OCI-LY7 (cell line): ENCODE measurements at places on chromosomes 3 and 15.
A peak's percentile ranks its signal among the peaks of the same experiment; 100 is the strongest.

GRCh38 chr3:135860761-135861160, 104.8 kb upstream of the PPP2R3A start:
- DNase-seq, result no peak

GRCh38 chr3:185502987-185503386, 4.2 kb upstream of the TMEM41A start:
- DNase-seq, result no peak

DNA sequence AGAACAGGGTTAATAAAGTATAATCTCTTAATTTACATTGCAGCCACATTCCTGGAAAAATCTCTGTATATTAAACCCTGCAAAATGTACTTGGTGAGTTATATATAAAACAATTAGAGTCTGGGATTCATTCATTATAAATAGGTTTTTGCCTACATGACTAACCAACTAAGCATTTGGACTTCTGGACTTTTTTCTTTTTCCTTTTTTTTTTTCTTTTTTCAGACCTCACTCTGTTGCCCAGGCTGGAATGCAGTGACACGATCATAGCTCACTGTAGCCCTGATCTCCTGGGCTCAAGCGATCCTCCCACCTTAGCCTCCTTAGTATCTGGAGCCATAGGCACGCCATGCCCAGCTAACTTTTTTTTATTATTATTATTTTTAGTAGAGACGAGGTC, 4.5 kb downstream of the DNAJC13 start:
- no peak for DNase-seq

GRCh38 chr3:34419801-34420200, 621.4 kb downstream of the PDCD6IP start:
- DNase-seq, result peak; percentile 1

- no peak for DNase-seq
Observed at GRCh38 chr3:59749291-59749690, 699.5 kb upstream of the CFAP20DC start.

GRCh38 chr3:94716326-94717018, 653.6 kb downstream of the NSUN3 start:
- no peak for DNase-seq

GRCh38 chr3:125067225-125067624, 11.4 kb upstream of the HEG1 start:
- no peak for DNase-seq

DNA sequence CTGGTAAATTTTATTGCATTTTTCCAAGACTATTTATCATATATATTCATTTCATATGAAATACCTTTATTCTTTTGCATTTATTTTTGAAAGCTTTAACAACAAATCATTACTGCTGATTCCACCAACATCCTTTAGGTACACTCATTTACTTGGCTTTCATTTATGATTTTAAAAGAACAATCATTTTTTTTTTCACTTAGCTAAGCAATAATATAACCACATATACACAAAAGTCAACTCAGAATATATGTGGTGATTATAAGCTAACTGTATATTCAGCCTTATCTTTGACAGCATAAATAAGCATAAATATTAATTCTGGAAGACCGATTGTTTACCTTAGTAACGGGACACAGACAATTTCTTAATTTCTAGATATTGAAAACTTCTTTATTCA, 458.6 kb upstream of the ZNF385D start:
- DNase-seq, result no peak

- DNase-seq, result no peak
Observed at GRCh38 chr15:84824260-84825007, 7.3 kb downstream of the ALPK3 start.

DNA sequence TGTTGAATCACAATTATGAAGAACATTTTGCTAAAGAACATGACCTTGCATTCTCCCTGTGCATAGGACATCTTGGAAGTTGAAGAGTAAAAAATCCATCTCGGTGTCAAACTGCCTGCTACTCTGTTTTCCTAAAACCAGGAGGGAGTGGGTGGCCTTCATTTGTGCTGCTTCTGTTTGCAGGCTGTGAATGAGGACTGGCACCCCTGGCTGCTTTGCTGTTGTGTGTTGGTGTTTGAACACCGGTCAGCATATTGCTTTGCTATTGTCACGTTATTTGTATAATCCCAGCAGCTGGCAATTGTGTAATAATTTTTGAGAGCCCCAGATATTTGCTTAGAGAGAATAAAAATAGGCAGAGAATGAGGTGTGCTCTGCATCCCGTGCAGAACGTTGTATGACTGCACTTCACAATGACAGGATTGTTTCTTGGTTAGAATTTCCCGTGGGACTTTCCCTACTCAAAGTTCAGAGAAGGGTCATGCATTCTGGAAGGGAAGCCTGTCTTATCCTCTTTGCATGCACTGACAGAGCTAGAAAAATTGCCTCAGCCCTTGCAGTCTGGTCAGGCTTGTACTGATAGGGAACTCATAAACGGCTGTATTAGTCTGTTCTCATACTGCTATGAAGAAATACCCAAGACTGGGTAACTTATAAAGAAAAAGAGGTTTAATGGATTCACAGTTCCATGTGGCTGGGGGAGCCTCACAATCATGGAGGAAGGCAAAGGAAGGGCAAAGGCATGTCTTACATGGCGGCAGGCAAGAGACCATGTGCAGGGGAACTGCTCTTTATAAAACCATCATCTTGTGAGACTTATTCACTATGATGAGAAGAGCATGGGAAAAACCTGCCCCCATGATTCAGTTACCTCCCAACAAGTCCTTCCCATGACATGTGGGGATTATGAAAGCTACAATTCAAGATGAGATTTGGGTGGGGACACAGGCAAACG, 16.3 kb downstream of the SV2B start:
- DNase-seq, result no peak

- no peak for DNase-seq
Observed at GRCh38 chr3:178137831-178138230, 398.4 kb upstream of the KCNMB2 start.

DNA sequence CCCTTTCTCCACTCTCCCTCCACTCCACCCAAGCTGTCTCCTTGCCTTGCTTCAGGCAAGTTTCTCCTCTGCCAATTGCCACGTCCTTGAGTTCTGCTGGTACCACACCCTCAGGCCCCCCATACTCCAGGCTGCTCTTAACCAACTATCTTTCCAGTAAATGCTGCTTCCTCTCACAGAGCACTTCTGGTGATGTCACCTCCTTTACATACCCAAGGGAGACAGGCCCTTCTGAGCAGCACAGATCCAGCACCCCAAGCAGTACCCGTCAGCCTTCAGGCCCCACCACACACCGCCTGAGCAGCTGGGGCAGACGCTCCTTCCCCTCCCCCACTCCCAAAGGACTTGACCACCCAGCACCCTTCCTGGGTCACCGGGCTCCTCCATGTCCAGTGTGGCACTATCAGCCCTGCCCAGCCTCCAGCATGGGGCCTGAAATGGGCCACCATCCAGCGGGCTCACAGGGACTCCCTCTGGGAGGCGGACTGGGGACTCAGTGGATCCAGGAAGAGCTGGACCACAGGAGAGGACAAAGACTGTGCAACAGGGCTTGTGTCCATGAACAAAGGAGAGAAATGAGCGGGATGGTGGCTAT, 50.2 kb downstream of the KLF15 start:
- peak; percentile 23 for DNase-seq

DNA sequence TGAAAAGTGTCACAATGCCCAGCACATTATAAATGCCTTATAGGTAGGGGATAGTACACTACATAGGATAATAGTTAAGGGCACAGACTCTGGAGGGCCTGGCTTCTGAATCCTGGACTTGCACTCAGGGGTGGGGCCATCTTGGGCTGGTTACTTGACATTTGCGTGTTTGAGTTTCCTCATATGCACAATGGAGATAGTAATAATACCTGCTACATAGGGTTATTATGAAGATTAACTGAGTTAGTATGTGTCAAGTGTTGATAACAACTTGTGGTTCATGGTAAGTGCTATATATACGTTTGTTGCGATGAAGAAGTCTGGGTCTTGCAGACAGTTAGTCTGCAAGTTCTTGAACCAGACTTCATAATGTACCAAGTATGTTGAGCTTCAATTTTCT, 37.0 kb downstream of the MITF start:
- DNase-seq, result no peak

DNA sequence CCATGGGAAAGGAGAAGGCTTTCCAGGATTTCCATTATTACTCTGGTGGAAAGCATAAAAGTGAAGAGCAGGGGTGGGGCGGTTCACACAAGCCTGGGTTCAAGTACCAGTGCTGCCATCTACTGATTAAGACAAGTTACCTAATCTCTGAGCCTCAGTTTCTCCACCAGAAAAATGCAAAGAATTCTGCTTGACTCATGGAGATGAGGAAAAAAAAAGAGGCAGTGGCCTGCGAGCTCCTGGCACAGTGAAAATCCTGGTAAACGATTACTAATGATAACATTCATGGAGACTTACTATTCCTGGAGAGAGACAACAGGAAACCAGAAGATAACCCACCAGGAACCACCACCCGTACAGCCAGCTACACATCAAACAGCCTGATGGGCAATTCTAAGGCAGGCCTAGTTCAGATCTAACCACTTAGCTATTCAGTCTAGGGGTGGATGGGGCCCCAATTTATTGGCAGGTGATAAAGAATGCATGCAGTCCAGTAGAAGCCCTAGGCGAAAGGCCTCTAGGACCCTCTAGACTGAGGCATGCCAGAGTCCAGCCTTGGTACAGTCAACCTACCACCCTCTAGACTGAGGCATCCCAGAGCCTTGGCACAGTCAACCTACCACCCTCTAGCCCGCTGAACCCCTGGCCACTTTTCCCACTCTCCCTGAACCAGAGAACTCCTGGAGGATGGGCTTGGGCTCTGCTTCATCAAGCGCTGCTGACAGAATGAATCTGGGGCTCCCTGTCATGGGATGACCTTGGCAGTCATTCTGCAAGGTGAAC, 2.5 kb downstream of the AMOTL2 start:
- DNase-seq, result no peak

GRCh38 chr15:65326117-65326526, 21.6 kb downstream of the RNU5B-1 start:
- no peak for DNase-seq

- DNase-seq, result no peak
Observed at GRCh38 chr3:191412759-191413158, 48.2 kb upstream of the PYDC2 start.

DNA sequence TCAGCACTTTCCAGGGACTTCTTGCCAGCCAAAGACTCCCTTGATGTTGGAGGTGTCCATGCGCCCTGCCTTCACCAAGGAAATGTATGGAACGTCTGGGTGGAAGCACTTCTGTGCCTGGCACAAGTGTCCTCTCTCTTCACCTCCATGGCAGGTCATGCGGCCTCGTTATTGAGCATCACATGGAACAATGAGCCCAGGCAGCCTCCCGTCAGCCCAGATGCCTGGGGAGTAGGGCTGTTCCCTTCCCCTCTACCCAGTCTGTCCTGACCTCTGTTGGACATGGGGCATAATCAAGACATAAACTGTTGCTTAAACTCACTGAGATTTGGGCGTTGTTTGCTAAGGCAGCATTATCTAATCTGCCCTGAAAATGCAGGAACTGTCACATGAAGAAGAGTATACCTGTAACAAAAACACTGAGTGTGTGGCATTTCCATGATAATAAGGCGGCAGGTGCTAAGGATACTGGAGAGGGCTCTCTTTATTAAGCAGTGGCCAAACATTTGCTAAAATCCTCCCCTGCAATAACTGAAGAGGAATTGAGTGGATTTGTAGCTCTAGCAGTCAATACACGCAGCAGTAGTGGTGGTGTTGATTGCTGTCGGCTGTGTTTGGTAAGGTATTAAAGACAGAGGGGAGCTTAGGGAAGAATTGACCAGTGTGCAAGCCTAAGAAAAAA, 338.2 kb upstream of the ATP10A start:
- DNase-seq, result no peak

DNA sequence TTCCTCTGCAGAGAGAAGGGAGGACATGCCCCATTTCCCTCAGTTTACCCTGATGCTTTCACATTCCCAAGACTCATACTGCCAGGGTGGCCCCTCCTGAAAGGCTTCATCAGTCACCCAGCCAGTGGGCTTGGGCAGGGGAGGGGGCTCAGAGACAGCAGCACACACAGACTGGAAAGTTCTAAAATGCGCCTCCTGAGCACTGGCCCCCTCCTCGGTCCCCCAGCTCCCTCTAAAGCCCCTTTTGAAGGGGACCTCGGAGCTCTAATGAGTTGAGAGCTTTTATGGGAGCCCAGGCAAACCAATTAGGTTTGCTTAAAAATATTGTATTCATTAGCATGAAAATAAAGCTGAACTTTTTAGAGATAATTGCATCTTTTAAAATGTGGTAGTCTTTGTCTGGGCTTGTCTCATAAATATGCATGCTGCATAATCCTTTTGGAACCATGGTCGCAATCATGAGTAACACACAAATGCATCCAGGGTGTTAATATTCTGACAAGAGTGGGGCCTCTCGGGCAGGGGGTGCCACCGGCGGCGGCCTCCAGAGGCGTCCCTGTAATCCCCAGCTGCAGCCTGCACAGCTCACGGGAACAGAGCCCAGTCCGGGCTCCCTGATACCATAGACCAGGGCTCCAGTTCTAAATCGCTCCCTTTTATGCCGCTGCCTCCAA, 78.5 kb downstream of the RPLP1 start:
- no peak for DNase-seq

DNA sequence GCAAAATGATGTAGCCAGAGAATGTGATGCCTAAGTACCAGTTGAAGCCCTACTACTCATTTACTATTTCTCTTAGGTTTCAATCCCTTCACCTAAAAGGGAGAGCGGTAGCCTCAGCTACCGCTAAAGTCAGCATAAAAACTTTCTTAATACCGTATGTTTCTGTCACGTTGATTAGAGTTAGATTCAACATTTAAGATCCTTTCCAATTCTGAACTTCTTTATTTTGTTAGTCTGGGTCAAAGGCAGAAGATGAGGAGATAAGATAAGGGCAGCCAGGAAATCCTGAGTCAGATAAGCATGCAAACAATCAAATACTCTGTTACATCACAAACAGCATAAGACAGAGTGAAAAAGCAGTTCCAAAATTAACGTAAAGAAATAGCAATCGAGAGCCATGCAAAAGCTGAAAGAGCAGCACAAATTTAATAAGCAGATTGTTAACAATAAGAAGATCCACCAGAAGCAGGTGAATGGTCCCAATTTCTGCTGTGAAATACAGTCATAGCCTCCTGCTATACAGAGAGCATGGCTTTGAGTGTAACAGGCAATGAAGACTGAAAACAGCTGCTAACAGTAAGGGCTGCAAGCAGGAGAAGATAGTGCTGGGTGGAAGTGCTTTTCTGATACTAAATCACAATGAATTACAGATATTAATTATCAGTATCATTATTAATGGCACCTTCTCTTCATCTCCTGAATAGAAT, 3.0 kb downstream of the TMEM207 start:
- DNase-seq, result no peak

- DNase-seq, result no peak
Observed at GRCh38 chr3:64460877-64461276, 226.9 kb downstream of the ADAMTS9 start.
